MG63 (cell line): ENCODE measurements at places on chromosomes 16 and 17.
A peak's percentile ranks its signal among the peaks of the same experiment; 100 is the strongest.

DNA sequence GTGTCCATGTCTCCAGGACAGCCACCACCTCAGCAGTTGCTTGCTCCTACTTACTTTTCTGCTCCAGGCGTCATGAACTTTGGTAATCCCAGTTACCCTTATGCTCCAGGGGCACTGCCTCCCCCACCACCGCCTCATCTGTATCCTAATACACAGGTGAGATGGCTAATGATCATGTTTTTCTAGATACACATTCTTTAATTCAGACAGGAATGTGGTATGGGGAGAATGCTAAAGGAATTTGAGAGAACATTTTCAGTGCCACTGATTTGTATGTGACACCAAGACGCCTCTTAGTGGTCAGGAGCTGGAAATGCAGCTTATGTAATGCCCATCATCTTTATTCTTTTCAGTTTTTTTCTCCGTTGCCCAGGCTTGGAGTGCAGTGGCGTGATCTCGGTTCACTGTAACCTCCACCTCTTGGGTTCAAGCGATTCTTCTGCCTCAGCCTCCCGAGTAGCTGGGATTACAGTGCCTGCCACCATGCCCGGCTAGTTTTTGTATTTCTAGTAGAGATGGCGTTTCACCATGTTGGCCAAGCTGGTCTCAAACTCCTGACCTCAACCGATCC lies 8.9 kb upstream of the RAPGEFL1 start:
- no peak for DNase-seq

DNA sequence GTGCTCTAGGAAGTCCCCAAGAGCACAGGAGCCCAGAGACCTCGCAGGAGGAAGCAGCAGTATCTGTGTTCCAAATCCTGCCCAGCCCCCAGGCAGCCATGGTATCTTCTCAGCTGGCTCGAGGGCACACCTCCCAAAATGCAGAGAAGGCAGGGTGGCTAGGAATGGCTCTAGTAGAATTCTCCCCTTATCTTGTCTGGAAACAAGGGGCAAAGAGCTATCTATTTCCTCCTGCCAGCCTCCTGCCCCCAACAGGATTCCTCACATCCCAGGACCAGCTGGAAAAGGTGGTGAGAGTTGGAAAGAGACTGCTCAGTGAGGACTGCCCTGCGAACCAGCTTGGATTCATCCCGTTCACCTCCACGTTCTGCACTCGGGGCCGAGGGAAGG lies 8.6 kb upstream of the TSPOAP1 start:
- peak; percentile 31 for DNase-seq

DNA sequence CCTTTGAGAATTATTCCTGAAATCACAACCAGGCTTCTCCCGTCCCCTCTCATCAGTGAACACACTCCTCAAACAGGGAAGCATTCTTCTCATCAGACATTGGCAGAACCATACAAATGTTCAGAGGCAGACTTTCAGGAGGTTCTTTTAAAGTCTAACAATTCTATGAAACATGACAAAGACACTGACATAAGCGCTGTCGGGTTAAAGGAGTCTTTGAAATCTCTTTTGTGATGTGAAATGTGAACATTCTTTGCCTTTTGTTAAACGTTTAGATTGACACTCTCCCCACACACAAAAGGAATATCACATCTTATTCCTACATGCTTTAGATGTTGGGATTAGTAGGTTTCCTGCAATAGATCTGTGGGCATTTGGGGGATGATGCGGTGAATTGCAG lies 63.9 kb downstream of the NETO2 start:
- no peak for DNase-seq

DNA sequence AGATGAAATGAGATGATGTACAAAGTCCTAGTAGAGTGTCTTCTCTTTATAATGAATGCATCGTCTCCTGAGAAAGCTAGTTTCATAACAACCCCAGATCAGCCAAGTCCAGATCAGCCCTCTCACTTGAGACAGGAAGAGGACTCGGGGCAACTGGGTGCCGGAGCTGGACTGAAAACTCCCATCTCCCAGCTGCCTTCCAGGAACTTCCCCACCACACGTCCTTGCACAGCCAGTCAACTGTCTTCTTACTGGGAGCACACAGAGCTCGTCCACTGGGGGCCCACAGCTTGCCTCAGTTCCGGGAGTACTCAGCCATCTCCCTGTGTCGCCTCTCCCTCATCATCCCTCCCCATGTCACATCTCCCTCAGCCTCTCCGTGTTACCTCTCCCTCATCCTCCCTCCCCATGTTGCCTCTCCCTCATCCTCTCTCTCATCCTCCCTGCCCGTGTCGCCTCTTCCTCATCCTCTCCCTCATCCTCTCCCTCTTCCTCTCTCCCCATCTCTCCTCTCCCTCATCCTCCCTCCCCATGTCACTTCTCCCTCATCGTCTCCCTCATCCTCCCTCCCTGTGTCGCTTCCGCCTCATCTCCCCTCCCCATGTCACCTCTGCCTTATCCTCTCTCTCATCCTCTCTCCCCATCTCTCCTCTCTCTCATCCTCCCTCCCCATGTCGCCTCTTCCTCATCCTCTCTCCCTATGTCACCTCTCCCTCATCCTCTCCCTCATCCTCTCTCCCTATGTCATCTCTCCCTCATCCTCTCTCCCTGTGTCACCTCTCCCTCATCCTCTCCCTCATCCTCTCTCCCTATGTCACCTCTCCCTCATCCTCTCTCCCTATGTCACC lies 22.4 kb upstream of the KCNH6 start:
- no peak for DNase-seq

GRCh38 chr16:19694989-19695388 lies 23.0 kb downstream of the KNOP1 start:
- no peak for DNase-seq

- DNase-seq, result no peak
Observed at GRCh38 chr17:73341350-73342049, 29.7 kb upstream of the CDC42EP4 start.
